ENCODE measurements at places on chromosomes 11 and 22.
A peak's percentile ranks its signal among the peaks of the same experiment; 100 is the strongest.

DNA sequence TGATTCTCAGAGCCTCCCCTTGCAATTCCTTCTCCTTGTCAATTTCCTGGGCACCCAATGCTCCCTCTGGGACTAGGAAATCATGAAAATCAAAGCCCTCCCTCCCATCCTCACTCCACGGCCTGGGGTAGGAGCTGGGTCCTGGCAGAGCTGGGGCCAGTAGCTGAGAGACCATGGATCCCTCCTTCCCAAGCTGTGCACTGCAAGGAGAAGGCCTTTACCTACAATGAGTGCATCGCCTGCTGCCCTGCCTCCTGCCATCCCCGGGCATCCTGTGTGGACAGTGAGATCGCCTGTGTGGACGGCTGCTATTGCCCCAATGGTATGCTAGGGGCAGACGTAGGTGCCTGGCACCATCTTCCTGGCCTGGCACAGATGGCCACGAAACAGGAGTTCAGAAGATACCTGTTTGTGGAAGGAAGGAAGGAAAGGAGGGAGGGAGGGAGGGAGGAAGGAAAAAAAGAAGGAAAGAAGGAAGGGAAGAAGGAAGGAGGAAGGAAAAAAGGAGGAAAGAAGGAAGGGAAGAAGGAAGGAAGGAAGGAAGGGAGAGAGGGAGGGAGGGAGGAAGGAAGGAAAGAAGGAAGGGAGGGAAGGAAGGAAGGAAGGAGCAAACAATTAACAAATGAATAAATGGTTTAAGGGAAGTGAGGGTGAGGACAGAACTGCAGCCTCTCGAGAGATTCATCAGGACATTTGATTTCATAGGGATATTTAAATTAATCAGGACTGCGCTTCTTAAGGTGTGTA lies 12.5 kb downstream of the OTOG start:
- DNase-seq: no peak

- DNase-seq: no peak
These were observed 26.8 kb upstream of the MGAT3 start for GRCh38 chr22:39429916-39430575.

DNA sequence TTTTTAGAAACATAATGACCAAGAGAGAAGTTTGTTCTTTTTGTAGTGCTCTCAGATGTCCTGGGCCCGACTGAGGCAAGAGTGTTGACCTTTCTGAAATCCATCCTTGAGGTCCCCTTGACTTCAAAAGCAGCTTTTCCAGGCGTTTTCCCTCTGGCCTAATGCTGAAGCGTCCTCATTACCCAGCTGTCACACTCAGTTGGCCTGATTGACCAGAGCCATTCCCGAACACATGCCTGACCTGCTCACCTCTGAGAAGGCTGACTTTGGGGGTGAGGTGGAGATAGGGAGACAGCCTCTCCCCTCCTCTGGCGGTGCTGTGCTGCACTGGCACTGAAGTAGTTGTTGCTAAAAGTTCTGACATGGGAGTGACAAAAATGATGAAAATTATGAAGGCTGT lies 66.9 kb downstream of the ALX4 start:
- DNase-seq: no peak

GRCh38 chr11:92765965-92766371 lies 203.5 kb upstream of the MTNR1B start:
- peak; percentile 64 for DNase-seq

DNA sequence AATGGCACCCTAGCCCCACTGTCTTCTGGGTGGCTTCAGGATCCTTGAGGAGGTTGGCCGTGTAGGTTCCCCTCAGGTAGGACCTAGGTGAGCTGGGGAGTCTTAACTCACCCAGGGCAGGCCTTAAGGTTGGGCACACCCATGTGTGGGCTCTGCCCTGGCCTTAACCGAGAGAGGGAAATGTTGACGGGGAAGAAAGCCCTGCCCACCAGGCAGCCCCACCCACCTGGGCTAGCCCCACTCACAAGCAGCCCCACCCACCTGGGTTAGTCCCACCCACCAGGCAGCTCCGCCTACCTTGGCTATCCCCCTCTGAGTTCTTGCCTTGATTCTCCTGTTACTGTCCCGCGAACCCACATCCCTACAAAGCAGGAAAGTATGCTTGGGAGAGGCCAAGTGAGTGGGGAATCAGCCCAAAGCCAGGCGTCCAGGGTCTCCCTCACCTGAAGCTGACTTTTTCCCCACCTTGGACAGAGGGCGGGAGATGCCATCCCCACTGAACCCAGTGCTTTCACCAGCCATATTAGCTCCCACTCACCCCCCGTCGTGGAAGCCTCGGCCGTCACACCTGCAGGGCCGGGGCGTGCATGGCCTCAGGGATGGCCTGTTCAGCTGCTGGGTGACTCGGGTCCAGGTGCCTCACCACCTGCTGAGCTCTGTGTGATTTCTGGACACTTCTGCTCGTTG lies at the start of gene MYEOV:
MYEOV (plus strand) TSS at position 337 of the 687 bp plus-strand sequence. CDS start 1,200 bp downstream, outside the sequence.
- peak; percentile 54 for DNase-seq

DNA sequence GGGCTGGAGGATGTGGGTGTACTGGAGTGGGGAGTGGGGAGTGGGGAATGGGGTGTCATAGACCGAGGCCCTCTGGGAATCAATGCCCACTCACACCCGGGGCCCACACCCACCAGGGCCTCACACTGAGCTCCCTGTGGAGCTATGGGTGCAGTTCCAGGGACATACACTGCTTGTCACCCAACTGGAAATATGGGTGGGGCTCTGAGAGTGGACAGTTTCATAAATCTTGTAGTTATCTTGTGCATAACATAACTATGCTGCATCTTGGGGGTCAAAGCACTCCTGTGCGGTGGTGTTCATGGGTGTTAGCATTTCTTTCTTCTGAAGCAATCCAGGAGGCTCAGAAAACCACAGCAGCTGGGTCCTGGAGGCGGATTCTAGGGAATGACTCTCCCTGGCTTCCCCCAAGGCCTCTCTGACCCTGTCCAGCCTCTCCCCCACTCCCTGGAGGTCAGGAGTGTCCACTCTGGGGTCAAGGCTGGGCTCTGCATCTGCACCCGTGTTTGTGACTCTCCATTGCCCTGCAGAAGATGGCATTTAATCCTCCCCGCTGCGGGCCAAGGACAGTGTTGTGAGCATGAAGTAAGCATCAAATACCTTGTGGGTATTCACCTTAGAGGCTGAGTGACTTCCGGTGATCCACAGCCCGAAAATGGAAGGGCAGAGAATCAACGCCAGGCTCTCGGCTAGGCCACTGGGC lies 172.5 kb downstream of the CTTN start:
- DNase-seq: no peak

- no peak for DNase-seq
These were observed 769.8 kb downstream of the BRD1 start for GRCh38 chr22:49057910-49058309.

- no peak for DNase-seq
These were observed 74.3 kb downstream of the MYEOV start for GRCh38 chr11:69368119-69368880.

GRCh38 chr11:21988477-21988876 lies 204.4 kb upstream of the ANO5 start:
- DNase-seq: peak; percentile 1

DNA sequence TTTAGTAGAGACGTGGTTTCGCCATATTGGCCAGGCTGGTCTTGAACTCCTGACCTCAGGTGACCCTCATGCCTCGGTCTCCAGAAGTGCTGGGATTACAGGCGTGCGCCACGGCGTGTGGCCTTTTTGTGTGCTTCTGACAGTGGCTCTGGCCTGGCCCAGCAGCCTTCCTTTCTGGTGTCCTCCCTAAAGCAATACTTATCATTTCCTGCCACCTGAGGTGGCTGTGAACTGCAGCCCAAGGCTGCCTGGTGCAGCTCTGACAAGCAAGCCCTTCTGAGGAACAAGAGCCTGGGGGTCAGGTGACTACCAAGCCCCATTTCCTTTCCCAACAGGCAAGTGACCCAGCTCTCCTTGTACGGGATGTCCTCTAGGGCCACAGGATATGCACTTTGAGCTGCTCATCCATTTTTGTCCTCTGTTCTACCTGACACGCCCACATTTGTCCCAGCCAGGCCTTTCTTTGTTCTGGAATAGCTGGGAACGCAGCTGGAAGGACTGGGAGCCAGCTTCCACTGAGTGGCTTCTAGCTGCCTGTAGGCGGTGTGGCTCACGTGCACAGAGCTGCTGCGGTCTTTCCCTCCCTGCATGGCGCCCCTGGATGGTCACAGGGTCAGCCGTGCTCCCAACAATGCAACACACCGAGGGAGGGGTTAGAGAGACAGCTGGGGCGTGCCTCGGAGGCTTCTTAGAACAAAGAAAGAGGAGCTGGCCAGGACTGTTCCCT lies 12.3 kb upstream of the BID start:
- DNase-seq: no peak

DNA sequence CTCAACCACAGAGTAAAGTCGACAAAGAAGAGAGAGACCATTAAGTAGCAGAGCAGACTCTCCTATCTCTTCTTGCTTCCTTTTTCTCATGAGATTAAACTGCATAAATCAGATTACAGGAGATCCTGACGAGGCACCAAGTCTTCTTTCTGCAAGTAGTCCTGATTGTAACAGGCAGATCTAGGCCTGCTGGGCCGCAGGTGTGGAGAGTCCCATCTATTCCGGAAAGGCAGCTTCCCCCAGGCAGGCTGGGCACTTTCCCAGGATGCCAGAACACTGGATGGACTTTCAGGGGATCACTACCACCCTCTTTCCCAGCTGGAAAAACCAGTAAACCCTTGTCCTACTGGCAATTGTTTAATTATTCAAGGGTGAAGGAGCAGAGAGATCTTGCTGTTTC lies 173.0 kb upstream of the CADM1 start:
- DNase-seq: no peak

DNA sequence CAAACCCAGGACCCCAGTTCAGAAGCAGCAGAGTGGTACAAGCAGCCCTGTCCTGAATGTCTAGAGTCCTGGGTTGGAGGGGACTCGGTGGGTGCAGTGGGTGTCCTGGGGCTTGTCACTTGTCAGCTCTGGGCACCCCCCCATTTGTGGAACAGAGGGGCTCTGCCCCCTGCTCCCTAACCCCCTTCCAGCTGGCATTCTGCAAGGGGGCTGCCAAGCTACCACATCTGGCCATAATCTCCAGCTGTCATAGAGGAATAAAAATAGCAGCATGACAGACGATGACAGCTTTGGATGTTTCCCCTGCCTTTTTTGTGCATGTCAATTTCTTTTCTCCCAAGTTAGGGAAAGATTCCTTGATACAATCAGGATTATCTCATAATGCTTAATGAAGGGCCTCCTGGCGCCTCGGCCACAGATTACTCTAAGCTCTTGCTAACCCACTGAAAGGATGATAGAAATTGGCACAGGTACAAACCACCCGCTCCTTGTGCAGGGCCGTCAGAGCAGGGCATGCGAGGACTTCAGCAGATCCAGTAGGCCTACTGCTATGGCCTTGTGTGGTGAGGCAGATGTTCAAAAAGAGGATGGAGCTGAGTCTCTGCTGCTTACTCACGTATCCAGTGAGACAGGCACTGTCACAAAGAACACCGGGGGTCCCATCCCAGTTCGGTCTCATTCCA lies 83.0 kb downstream of the ISX start:
- DNase-seq: no peak

GRCh38 chr11:69667619-69668604 lies 7.2 kb downstream of the LTO1 start:
- no peak for DNase-seq

- no peak for DNase-seq
These were observed 113.0 kb upstream of the SYT13 start for GRCh38 chr11:45399166-45399565.
